Stimulated activated CD8-positive, alpha-beta memory T cell treated with anti-CD3 and anti-CD28 coated beads, Interleukin-2, amount 100 ng/mL, for 48 hours (primary cell): ENCODE measurements at places on chromosomes 7 and 10.

DNA sequence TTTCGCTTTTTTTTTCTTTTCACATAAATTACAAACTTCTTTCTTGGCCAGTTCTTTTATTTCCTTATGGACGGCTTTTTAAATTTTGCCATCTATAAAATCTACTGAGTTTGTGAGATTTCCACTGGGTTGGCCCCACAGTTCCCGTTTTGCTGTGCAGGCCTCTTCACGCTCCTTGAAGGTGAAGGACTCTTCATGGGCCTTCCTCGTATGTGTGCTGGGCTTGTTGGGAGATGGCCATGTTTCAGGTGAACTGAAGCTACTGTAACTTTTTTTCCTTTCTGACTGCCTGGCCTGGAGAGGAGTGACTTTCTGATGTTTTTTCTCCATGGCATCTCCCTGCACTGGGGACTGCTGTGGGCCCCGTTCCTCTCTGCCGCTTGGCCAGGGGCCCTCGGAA lies 262.4 kb downstream of the COBL start:
- DNase-seq = no peak

- no peak for DNase-seq
Measured at GRCh38 chr7:11486271-11486670, 345.7 kb downstream of the THSD7A start.

DNA sequence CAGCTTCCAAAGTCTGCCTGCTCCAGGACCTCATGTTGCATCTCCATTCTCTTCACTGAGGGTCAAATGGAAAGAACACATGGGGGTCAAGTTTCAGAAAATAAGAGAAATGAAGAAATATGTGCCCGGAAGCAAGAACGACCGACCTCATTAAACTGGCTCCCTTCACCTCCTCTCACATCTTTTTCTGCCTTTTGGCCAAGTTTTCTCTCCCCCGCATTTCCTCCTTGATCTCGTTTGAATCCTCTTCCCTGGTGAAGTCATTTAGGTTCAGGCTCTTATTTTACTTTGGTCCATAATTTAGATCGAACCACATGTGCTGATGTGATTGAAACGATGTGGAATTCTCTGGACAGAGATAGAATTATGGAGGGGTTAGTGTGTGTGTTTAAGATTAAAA lies 44.2 kb downstream of the EGFR start:
- DNase-seq = no peak

GRCh38 chr7:155789001-155789725 lies 23.1 kb downstream of the SHH start:
- DNase-seq = no peak

- DNase-seq = no peak
Measured at GRCh38 chr7:70736715-70737460, 395.1 kb upstream of the GALNT17 start.

GRCh38 chr7:35805876-35806275 lies 5.0 kb downstream of the SEPTIN7 start:
- DNase-seq = no peak

- DNase-seq = no peak
Measured at GRCh38 chr7:132464740-132465139, 111.5 kb downstream of the PLXNA4 start.

DNA sequence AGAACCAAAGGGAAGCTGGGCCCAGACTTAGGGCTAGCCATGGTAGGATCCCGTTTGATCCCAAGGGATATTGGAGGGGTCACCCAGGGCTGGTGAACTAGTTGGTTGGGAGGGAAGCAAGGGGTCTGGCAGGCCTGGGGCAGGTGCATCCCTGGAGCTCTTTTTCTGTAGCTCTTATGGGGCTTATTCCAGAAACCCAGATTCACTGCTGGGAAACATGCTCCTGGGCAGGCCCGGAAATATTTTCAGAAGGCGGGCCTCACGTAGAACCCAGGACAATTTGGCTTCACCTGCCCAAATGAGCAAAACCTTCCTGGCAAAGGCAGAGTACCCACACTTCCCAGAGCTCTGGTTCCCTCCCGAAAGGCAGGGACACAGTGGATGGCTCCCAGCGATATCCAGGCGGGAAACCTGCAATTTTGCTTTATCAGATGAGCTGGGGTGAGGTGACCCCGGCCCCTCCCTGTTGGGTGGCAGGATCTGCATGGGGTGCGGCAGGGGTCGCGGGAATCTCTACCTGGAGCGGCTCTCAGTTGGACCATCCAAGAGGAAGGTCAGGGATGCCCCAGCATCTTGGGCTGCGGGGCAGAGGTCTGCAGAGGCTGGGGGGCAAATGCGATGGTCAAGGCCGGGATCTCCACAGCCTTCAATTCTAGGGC lies 533.9 kb downstream of the TCERG1L start:
- no peak for DNase-seq

DNA sequence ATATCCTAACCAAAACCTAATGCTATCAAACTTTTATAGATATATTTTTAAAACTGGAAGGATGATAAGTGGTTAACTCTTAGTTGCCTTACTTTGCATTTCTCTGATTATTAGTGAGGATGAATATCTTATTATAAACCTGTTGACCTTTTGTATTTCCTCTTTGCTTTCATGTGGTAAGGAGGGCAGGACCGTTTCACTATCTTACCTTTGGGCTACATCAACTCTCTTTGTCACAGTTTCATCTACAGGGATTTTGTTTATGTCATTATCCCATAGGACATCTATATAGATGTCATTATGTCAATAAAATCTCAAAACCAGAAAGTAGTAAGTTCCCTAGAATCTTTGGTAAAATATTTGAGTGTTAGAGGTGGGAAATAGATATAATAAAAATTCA lies 219.3 kb downstream of the THSD7A start:
- DNase-seq = no peak

DNA sequence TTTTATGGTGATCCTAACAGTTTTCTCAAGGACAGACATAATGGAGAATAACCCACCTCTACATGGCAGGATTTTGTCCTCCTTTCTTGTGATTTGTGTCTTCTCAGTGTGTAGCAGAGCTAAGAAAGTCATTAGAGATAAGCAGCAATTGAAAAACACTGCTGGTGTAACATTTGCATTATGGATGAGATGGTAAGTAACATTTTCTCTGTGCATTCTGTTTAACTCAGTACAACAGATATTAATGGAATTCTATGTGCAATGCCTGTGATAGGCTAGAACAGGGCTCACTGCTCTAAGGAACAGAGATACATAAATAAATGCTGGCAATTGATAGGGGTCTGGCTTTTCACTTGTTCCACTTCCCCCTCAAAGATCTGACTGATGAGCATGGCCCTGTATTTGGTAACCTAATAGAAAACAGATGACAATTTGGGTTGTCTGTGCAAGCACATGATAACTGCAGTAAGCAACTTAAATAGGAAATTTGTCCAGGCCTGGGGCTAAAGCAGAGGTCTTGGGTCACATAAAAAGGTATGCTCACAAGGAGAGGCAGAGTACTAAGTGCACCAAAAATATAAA lies 560.3 kb upstream of the POM121L12 start:
- DNase-seq = no peak

DNA sequence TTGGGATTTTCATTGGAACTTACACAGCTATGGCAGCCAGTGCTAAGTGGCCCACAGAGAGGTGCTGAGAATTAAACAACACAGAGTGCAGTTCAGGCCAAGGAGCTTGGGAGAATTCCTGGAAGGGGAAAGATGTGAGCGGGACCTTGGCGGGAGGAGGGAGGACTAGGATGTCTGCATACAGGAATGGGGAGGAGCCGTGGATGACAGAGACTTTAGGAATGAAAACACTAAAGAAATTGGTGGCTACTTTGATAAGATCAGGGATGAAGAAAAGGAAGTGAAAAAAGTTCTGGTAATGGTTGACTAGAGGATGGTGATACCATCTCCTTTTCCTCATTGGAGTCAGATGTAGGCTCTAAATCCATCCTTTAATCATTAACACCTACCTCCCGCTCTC lies 234.2 kb upstream of the FZD8 start:
- no peak for DNase-seq

- no peak for DNase-seq
Measured at GRCh38 chr10:121524157-121524817, 74.0 kb downstream of the FGFR2 start.

DNA sequence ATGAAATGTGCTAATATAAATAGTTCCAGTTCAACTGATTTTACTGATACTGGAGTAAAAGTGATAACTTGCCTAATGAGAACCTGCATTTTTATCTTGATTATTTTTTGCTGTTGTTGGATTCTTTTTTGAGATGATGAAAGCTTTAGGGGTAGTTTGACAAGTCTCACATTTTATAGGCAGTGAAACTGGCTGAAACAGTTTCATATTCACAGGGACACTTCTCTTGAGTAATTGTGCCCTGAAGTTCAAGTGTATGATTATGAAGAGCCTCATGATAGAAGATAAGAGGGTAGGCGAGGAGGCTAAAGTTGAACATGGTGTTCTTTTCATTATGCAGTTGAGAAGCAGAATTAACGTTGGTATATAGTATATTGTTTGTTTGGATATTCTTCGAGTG lies 5.1 kb downstream of the AUTS2 start:
- no peak for DNase-seq

- no peak for DNase-seq
Measured at GRCh38 chr10:67520924-67521520, 175.0 kb downstream of the CTNNA3 start.

GRCh38 chr7:24141874-24142509 lies 142.0 kb upstream of the NPY start:
- no peak for DNase-seq

DNA sequence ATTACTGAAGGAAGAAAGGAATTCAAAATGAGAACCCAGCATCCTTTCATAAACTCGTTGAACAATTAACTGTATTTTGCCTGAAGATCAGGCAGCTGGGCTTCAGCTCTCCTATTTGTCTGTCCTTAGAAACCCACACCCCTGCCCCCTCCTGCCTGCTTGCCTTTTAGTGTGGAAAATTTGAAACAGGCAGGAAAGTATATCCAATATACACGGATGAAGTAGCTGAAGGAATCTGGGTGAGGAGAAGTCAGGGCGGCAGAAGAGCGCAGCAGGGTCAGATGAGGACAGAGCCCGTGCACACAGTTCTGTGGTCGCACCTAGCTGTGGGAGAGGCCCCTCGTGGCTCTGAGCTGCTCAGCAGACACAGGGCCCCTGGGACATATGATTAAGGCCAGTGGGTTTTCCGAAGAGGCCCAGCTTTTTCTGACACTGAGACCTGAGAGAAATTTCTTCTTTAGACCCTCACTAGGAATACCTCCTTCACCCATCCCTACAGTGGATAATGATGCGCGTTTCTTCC lies 87.9 kb downstream of the ACTR3B start:
- no peak for DNase-seq

GRCh38 chr10:124415210-124415609 lies 3.5 kb downstream of the OAT start:
- no peak for DNase-seq

- DNase-seq = no peak
Measured at GRCh38 chr10:10477844-10478243, 539.8 kb upstream of the CELF2 start.

GRCh38 chr7:78437118-78437517 lies 638.5 kb downstream of the PHTF2 start:
- DNase-seq = no peak

- no peak for DNase-seq
Measured at GRCh38 chr10:22849077-22849805, 78.6 kb upstream of the ARMC3 start.

DNA sequence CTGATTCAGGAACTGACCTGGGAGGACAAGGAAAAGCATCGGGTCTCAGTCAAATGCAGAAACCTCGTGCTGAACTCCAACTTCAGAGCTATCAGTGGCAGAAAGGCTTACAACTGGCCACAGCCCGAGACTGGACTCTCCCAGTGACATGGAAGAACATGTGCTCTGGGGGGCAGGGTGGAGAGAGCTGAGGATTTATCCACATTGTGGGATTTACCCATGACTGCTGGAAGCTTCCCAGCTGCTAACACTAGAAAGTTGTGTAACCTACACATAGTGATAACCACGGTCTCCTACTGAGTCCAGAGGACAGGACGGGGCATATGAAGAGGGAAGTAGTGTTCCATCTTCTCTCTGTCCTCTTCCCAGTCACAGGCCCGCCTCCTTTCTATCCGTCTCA lies 103.4 kb downstream of the ITIH5 start:
- DNase-seq = no peak

GRCh38 chr7:107996072-107996882 lies 6.7 kb downstream of the LAMB1 start:
- DNase-seq = no peak

DNA sequence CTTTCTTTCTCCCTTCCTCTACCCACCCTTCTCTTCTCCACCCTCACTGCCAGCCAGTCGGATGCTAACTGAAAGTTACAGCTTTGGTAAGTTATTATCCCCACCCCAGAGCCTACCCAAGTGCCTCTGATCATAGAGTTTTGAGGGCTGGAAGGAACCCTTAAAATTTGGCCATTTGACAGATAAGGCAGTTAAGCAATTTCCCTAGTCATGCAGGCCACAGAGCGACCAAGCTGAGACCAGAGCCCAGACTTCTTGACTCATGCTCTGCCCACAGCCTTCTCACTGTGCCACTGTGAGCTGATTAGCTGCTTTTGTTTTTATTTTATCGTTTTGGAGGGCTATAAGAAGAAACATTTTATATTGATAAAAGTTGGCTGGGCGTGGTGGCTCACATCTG lies 17.2 kb downstream of the SAP25 start:
- DNase-seq = no peak

GRCh38 chr7:18295781-18296423 lies 199.6 kb upstream of the HDAC9 start:
- DNase-seq = no peak

- no peak for DNase-seq
Measured at GRCh38 chr10:86366902-86367151, 232 bp upstream of the GRID1 start.

DNA sequence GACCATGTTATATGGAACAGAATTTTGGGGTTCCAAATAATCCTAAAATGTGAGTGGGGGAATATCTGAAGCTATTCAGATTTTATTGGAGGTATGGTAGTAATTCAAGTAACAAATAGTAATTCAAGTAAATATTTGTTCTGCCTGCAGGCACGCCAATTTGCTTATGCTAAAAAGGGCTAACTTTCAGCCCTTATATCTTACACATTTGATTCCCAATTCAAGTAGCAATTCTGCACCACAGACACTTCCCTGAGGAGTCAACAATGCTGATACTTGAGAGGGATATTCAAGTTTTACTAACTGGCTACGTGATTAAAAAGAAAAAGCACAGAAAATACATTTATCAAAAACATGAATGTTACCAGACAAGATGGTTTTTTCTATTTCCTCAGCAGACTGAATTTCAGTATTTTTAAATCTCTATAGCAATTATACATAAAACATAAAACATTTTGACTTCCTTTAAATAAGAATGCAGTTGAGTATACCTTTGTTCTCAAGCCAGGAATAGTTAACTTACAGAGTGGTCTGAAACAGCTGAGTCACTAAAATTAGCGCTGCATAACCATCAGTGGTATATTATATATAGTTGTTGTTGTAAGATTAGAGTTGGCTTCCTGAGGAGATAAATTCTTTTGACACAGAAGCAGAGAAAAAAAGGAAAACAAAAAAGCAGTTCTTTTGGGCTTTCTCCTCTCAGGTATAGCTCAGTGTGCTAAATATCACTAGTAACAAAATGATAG lies 33.9 kb downstream of the MTPN start:
- no peak for DNase-seq

GRCh38 chr10:116115036-116115641 lies 157.9 kb downstream of the GFRA1 start:
- DNase-seq = no peak

- DNase-seq = no peak
Measured at GRCh38 chr7:145088111-145088745, 252.4 kb upstream of the TPK1 start.

GRCh38 chr10:120749072-120749471 lies 102.1 kb upstream of the WDR11 start:
- DNase-seq = no peak
